ENCODE measurements at places on chromosomes 6 and 20.

DNA sequence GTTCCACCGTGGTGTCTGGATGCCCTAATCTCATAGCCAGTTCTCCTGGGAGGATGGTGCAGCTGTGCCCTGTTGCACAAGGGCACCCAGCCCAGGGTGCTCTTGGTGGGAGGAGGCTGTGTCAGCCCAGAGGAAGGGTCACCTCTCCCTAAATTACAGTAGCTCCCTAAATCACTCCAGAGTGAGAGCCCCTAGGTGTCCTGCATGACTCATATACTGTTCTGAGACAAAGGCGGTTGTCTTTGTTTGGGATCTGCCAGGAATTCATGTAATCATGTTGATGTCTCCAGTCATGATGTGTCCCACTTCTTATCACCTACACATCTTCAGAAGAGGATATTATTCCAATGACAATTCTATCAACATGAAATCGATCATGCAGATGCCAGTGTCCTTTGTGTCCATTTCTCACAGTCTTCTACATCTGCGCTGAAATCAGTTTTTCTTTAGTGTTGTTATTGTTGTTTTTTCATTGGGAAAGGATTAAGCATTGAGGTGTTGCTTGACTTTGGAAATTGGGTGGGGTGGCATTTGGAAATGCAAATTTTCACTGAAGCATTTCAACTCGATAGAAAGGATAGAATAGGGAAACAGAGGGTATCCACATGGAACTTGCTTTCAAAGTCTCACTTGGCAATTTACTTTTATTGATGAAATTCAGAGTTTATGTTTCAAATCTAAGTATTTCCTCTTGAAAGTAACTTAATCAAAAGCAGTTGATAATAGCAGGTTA, 19.5 kb downstream of the PERP start:
- DNase-seq = no peak

- DNase-seq = no peak
Observed at GRCh38 chr20:49904440-49905214, 10.7 kb downstream of the SPATA2 start.

GRCh38 chr20:10398834-10399369, 35.1 kb downstream of the MKKS start:
- DNase-seq = no peak

DNA sequence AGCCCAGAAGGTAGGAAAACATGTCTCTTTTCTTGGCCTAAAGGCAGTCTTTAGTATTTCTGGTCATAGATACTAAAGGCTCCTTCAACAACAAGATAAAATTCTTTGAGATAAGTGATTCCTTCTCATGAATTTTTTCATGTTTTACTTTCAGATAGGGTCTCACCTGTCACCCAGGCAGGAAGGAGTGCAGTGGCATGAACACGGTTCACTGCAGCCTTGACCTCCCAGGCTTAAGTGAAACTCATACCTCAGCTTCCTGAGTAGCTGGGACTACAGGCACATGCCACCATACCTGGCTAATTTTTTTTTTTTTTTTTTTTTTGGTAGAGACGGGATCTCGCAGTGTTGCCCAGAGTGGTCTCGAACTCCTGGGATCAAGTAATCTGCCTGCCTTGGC, 9.1 kb downstream of the PNLDC1 start:
- DNase-seq = no peak

GRCh38 chr6:35024551-35025054, 116.5 kb downstream of the TCP11 start:
- no peak for DNase-seq

- DNase-seq = no peak
Observed at GRCh38 chr20:51140671-51141070, 117.8 kb upstream of the KCNG1 start.

- DNase-seq = no peak
Observed at GRCh38 chr6:43123461-43124314, 47.4 kb upstream of the SRF start.

- DNase-seq = no peak
Observed at GRCh38 chr6:77926198-77926751, 273.4 kb downstream of the MEI4 start.

DNA sequence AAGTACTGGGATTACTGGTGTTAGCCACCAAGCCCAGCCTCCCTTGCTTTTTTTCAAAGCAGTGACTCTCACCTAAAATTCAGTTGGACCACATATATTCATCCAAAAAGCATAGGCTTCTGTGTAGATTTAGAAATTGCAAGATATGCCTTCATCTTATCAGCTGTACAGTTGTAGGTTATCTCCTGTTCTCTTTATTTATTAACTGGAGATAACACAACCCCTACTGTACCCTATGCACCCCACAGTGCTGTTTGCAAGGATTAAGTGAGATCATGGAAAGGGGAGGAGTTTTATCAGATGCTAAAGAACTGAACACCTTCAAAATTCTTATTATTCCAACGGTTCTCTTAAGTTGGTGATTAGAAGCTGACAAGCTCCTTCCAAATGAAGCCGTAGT, 164.4 kb upstream of the JARID2 start:
- no peak for DNase-seq

DNA sequence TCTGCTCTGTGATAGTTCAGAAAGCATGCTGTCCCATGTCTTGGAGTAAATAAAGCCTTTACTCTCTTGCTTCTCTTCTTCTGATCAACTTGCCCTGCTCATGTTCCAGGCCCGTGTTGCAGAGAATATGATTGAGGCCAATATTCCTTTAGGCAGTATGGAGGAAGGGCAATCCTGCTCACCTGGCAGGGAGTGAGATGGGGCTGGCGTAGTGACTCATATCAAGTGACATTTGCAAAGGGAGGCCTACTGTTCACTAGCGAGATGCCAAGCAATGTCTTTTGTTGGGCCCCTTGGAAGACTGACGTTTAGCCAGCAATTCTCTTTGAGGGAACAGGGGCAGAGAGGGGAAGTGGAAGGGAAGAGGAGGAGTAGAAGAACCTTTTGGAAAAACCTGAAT, 19.7 kb downstream of the ADTRP start:
- DNase-seq = no peak

Data from 8988T (cell line).